Cerebellum (tissue), 4 donors: ENCODE measurements at places on chromosomes 6 and 20. TPM values are rescaled to one million over a fixed set of nuclear protein-coding genes. Genes with fewer than 3 reads are reported as not detected.
A peak's percentile ranks its signal among the peaks of the same experiment; 100 is the strongest.

Gene GSTA3
- not detected for total RNA-seq

DNA sequence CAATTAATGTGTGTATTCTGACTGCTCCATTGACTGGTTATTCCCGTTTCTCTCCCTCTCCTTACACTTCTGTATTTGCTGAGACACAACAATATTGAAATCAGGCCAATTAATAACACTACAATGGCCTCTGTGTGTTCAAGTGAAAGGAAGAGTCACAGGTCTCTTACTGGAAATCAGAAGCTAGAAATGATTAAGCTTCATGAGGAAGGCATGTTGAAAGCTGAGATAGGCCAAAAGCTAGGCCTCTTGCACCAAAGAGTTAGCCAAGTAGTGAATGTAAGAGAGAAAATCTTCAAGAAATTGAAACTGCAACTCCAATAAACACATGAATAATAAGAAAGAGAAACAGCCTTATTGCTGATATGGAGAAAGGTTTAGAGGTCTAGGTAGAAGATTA, 489.5 kb upstream of the CITED2 start:
- no peak for DNase-seq

DNA sequence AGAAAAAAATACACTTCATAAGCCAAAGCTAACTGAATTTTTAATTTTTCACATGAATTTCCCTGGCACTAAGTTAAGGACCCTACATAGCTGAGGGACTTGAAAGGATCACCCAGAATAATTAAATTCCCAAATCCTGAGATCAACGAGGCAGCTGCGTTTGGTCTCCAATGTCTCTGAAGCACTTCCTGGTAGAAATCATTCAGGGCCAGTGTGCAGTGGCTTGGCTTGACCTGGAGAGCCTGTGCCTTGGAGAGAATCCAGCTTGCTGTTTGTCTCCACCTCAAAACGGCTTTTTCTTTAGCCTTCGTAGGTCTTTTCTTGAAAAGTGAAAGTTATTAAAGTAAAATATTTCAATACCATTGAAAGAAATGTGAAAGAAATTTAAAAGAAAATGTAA, 92.4 kb downstream of the SMOC2 start:
- no peak for DNase-seq

GRCh38 chr6:167345348-167345747, 20.5 kb downstream of the TTLL2 start:
- DNase-seq, result no peak

Gene FOXS1
- 1.8 TPM for total RNA-seq

Gene FAM162B
- 1.4 TPM for total RNA-seq

- peak; percentile 65 for DNase-seq
Measured at GRCh38 chr20:17431621-17432364, 99.4 kb downstream of the BFSP1 start.

DNA sequence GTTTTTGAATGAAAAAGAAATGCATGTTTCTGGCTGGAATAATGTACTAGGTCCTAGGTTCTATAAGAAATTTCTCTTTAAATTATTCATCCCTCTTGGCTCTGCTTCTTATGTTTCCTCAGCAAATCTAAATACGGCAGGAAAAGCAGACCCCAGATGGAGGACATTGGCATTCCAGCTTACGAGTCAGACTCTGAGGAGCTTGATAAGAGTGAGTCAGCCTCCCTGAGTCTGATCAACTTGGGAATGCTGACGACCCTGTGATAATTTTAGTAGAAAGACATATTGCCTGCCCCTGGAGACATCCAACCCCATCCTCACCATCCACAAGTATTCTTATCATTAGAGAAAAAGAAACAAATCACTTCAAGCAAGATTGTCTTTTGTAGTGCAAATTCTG, 509.7 kb upstream of the MARCKS start:
- no peak for DNase-seq

DNA sequence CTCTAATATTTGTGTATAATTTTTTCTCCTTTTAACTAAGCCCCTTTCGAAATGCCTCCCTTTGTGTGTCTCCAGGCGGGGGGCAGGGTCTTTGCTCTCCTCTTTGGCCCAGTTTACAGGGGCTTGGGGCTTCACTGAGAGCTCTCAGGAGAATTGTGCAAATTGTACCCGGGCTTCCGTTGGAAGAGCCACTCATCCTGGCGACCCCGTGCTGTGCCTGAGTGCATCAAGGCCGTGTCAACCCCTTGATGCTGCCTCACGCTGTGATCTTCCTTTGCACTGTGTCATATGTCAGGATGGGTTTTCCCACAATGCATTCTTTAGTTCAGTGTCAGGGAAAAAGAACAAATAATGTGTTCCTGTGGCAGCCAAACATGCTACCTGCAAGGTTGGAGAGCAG, 118.0 kb upstream of the POU3F2 start:
- DNase-seq, result no peak

Gene EPHA7
- 167 TPM for total RNA-seq

Gene EFCAB8
- total RNA-seq, result not detected

DNA sequence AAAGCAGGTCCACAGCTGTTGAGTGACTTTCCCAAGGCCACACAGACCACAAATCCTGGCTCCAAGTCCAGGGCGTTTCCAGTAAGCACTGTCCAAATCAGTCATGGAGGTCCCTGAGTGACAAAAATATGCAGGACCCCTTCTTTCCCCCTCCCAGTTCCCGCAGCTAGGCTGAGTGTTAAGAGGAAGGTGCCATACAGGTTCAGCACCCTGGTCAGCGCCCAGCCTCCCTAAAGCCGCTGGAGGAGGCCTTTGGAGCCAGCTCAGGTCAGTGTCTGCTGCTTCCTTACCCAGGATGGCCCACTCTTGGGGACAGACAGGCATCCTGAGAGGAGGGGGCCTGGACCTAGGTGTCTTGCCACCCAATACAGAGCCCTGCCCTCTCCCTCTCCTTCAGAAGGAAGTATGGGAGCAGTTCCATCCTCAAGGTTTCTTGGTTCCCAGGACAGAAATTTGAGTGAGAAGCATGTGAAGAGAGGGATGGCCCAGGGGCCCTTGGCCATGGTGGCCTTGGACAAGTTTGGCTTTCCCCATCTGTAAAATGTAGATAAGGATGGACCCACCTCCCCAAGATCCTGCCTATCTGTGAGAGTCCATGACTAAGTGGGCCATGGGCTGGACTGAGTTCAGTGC, 13.2 kb downstream of the TMEM74B start:
- no peak for DNase-seq

DNA sequence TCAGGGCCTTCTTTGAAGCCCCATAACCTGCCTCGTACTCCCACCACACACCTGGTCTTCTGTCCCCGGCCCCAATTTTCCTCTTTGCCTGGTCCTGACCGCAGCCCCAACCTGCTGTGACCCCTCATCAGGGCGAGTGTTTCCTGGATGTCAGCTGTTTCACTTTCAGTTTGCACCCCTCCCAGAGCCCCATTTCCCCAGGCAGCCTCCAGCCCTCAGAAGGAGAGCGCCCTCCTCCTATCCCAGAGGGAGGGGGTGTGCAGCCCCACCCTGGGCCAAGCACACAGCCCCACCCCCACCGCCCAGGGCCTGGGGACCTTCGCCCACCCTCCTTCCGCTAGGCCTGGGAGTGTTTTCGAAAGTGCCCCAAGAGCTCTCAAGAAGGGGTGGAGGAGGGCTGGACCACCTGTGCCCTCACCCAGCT, 1.5 kb downstream of the BAK1 start:
- no peak for DNase-seq

GRCh38 chr20:3723284-3723683, 9.2 kb upstream of the HSPA12B start:
- no peak for DNase-seq

DNA sequence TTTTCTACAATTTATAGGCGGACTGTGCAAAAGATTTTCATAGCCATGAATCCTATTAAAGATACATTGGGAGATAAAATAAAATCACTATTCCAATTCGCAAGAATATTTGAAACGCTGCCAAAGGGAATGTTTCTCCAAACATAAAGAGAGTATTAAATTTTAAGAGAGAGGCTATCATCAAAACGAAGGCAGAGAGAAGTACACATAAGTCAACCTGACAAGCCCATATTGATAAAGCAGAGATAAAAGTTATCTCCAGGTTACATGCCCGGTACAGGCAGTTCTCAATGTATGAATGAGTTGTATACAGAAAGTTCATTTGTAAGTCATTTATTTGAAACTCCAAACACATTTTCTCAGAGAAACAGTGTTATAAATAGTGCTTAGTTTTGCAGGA, 193.1 kb downstream of the ATXN1 start:
- DNase-seq, result no peak

DNA sequence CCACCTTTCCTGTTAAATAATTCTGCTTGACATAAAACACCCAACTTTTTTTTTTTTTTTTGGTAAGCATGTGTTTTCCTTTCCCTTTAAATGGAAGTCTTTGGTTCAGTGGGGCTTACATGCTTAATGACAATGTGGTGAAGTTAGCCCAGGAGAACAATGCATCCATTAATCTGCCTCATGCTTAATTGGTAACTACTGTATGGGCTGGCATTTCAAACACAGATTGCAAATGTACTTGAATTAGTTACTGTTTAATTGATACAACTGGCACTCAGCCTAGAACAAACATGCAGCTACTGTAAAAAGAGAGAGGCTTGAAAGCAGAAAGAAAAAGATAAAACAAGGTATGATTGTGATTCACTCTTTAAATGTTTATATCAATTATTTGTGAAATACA, 483.6 kb upstream of the NOX3 start:
- no peak for DNase-seq

DNA sequence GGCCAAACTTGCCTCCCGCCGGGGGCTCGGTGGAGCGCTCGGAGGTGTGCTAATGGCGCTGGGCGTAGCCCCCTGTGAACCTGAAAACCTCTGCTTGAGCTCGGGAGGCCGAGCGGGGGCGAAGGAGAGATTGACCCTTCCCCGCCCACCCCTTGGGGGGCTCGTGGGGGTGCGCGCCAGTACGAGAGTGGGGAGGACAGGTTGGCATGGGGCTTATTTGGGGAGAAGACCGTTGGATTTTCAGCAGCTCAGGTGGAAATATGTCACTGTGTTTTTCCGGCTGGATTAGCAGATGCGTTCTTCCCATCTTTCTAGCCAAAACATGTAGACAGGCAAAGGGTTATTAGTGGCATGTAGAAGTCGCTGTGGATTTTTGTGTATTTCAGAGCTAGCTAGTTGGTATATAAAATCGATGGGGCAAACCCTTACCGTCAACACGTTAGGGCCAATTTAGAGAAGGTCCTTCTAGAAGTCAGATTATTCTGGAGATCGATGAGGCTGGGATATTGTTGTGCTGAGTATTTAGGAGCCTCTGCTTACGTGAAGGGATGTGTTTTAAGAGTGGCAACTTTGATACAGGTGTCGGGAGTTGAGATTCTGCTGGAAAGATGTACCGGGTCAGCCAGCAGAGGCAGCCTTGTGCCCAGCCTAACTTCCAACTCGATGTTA, 525 bp downstream of the NCOA7 start:
- DNase-seq, result peak; percentile 60

DNA sequence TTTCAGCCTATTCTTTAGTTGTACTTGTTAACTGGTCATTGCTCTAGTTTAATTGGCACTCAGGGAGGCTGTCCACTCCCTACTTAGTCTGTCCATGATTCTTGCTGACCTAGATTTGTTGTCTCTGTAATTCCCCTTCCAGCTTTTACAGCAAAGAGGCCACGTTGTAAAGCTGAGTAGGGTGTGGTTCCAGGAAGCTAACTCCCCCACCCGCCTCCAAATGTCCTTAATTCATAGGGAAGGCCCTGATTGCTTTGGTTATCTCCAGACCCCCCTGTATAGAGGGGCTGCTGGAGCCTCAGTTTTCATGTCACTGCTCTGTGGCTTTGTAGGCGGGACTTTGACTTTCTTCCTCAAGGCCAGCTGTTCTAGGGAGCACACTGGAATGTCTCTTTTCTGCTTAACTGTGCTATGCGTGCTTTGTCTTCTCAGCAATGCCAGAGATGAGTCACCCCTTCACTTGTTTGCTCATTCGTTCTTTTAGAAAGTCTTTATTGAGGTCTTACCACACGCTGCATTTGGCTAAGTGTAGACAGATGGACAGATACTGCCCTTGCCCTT, 175.1 kb upstream of the JAG1 start:
- no peak for DNase-seq

Gene KIF13A
- 32.3 TPM for total RNA-seq

DNA sequence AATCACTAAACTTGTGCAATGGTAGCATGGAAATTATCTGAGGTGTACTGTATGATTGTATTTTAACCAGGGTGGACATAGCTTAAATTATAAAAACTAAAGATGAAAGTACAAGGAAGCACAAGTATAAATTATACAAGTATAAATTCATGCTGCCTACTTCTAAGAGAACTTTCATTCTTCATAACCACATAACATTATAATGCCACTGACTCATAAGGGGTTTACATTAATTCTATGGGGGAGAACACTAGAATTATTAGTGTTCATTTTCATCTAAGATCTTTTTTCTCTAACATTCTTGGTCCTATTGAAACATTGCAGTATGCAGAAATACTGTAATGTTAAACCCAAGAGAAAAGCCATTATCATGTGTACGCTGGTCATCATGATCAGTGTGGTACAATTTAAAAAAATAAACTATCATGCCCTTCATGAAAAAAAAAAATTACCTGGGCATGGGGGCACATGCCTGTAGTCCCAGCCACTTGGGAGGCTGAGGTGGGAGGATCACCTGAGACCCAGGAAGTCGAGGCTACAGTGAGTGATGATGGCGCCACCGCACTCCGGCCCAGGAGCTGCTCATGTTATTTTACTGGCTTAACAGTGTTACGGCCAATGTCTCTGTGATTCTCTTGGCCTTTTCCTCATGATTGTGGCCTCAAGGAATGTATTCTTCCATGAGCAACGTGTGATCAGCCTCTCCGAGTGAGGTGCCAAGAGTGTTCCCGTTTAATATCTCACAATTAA, 25.9 kb upstream of the AHCY start:
- no peak for DNase-seq

DNA sequence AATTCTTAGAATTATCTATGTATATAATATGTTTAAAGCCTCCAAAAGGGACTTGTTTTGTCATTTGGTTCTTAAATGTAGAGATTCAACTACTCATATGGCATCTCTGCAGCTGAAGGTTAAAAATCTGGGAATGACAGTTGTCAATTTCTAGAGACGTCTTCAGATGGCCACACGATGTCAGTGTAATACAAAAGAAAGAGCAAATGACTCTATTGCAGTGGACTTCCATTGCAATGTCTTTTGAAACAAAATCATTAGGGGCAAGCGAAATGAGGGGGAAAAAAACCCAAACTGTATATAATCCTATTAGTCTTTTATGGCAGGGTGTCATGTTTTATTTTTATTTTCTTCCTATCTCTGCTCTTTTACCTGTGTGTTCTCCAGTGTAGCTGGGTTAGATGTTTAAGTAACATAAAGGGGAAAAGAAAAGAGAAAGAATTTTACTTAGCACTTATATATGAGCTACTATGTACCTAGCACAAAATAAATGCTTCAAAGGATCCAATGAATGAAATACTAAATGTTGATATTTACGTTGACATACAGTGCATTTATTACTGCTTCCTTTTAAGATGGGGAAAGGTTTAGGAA, 26.2 kb downstream of the CCN2 start:
- DNase-seq, result no peak

GRCh38 chr6:154814063-154814462, 80.8 kb downstream of the SCAF8 start:
- DNase-seq, result no peak

DNA sequence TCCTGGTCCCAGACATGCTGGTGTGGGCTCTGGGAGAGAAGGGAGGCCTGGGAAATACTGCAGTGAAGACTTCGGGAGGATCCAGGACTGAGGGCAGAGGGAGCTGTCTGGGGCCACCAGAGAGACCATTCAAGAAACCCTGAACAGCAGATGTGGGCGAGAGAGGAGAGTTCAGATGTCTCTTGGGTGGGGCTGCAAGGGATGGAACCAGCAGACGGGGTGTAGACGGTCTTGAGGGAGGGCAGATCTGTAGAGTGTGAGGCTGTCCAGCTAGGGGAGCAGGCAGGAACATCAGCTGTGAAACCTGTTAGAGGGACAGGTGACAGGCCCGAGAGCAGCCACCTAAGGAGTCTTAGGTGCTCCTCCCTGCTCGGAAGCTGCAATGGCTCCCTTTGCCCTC, 38.9 kb downstream of the ITPR3 start:
- no peak for DNase-seq
